ENCODE measurements at places on chromosomes 2 and 18.

- DNase-seq = no peak
Observed at GRCh38 chr2:140550821-140551220, 1580.0 kb downstream of the LRP1B start.

DNA sequence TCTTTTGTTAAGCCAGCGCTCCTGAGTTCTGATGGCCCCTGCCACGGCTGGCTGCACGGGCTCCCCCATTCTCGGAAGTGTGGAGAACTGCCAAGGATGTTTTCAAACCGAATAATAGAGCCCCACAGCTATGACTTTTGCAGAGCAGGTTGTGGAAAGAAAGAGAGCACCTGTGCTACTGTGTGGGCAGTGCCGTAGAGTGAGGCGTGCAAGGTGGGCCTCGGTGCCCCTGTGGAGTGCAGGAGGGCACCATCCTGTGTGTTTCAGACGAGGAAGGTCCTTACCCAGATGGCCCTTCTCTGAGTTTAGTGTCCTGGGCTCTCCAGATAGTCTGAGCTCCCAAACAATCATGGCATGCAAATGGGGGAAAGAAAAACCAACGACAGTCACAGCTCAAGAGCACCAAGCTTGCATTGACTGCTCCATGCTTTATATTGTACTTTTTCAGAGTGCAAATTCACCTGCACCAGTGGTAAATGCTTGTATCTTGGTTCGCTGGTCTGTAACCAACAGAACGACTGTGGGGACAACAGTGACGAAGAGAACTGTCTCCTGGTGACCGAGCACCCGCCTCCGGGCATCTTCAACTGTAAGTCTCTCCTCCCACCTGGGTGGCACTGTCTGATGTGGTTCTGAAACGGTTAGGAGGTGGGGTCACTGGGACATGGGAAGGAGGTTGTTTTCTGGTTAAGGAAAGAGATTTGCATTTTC lies 219.4 kb downstream of the LDLRAD4 start:
- no peak for DNase-seq

- no peak for DNase-seq
Observed at GRCh38 chr2:73263540-73264331, 20.5 kb downstream of the FBXO41 start.

DNA sequence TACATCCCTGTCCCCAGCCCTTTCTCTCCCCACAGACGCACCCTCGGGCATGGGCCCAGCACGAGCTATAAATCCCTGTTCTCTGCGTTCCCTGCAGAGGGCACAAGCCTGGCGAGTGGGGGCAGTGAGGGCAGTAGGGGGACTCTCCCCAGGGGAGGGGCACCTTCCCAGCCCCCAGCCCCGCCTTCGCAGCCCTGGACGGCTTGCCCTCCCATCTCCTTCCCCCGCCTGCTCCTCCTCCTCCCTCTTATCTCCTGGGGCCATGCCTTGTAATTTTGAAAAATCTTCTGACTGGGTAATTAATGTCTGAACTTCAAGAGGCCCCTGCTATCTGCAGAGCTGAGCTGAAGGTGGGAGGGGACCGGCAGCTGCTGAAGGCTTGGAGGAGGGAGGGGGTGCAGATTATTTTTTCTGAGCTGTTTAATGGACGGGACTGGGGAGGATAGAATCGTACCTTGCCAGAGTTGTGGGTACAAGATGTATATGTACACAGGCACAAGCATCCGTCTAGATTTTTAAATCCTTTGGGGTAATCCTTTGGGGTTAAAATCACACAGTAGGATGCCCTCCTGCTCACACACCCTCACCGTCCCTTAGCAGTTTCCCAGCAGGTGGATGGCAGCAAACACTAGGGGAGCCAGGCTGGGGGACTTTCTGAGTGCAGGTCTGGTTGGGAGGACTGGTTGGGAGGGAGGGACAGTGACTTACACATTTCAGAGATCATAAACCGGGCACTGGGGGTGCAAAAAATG lies 121.9 kb downstream of the SMAD7 start:
- DNase-seq = no peak

DNA sequence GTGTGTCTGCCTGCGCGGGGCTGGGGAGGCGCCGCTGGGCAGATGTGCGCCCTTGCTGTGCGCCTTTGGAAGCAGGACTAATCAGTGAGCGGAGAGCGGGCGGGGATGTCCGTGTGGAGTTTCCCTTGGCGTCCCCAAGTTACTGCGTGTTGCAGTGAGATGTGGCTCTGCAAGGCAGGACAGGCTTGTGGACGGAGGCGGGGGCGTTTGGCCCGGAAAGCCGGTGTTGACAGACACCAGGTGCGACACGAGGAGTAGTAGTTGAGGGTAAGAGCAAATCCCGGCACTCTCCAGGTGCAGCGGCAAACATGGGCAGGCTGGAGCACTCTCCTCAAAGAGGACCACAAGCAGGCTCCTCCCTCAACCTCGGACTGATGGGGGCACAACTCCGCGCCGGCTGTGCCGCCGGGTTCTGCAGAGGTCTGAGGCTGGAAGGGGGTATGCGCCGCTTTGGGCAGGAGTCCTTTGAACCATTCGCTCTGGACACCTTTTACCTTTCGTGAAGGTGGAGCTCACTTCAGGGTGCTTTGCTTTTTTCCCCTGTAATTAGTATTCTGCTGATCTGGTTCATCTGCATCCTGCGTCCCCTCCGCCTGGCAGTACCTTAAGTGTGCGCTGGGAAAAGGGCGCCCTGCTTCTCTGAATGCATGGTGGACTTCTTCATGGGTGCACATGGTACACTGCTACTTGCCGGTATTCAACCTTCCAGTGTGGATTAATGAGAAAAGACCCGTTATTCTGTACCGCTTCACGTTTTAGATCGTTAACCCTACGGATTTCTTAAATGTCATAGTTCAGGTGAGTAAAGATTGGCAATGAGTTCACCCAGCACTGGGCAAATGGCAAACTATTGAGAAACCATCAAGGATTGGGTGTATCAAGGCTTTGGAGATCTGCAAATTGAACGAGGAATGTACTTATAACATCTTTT lies 608 bp downstream of the CDH7 start:
- no peak for DNase-seq

DNA sequence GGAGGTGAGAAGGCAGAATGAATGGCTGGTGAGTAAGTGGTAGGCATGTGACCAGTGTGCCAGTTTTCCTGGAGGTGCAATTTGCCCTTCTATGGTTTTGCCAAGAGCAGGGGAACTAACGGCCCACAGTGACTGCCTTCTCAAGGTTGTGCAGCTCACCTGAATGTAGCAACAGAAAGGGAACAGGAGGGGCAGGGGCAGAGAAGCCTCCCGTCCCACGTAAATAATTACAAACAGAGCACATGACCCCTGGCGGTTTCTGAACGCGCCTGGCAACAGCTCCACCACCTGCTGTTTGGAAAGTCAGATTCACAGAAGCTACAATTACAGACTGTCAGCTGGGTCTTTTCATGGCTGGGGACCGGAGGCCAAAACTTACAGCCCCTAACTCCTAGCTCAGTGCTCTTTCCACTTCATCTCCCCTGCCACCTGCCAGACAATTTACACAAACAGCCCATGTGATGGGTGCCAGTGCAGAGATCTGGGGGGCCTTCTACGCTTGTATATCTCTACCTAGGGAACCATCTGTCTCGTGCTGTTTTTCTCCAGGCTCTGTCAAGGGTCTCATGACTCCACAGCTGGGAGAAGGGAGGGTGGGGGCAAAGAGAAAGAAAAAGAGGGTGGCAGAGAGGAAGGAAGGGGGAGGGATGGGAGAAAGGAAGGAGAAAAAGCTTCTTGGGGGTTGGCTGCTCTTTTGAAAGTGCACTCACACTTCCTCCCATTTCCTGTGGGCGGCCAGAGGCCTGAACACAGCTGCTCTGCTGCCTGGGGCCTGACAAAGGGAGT lies 69.6 kb downstream of the POLR1A start:
- peak; percentile 58 for DNase-seq

DNA sequence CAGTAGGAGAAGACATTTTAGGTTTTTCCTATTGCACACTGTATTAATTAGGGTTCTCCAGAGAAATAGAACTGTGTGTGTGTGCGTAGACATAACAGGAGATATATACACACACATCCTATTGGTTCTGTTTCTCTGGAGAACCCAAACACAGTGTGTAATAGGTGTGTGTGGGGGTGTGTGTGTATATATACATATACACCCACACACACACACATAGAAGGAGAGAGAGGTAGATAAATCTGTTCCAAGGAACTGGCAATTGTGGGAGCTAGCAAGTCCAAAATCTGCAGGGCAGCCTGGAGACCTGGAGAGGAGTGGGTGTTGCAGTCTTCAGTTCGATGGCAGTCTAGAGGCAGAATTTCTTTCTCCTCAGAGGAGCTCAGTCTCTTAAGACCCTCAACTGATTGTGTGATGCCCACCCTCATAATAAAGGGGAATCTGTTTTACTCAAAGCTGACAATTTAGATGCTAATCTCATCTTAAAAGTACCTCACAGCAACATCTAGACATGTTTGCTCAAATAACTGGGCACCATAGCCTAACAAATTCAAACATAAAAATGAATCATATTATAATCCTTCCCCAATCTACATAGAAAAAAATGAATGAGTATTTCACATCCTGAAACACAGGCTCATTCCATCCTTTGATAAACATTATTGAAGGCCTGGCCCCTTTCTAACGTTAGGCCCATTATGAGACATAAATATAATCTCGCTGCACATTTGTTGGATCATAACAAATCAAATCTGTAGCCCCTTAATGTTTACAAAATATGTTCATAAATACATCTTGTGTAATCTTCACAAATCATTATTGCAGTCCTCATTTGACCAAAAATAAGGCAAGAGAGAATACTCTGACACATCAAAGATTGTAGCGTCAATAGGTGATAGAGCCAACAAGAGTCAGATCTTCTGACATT lies 35.1 kb upstream of the RTN4 start:
- DNase-seq = no peak

GRCh38 chr2:85436836-85437487 lies 18.4 kb downstream of the SH2D6 start:
- no peak for DNase-seq

DNA sequence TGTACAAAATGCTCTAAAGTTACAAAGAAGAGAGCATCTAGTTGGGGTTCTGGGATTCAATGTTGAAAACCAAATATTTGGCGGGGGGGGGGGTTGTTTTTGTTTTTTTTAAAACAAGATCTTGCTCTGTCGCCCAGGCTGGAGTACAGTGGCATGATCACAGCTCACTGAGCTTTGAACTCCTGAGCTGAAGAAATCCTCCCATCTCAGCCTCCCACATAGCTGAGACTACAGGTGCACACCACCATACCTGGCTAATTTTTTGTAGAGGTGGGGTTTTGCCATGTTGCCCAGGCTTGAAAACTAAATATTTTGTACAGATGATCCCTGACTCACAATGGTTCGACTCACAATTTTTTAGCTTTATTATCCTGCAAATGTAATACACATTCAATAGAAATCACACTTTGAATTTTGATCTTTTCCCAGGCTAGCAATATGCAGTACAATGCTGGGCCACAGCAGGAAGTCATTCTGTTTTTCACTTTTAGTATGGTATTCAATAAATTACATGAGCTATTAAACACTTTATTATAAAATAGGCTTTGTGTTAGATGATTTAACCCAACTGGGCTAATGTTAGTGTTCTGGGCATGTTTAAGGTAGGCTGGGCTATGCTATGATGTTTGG lies 7.6 kb downstream of the BARD1 start:
- DNase-seq = no peak

DNA sequence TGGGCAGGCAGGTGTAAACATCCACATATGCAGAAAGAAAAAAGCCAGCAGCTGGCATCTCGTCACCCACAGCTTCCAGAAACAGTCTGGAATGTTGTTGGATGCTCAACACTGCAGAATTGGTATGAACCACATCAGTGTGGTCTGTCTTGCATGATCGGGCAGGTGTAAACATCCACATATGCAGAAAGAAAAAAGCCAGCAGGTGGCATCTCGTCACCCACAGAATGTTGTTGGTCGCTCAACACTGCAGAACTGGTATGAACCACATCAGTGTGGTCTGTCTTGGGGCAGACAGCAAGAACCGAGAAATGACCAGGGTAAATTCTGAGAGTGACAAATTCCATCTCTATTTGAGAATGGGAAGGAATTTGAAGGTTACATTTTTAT lies 39.6 kb downstream of the DOCK10 start:
- DNase-seq = peak; percentile 29

GRCh38 chr2:197205585-197206215 lies 104.9 kb downstream of the ANKRD44 start:
- DNase-seq = no peak

DNA sequence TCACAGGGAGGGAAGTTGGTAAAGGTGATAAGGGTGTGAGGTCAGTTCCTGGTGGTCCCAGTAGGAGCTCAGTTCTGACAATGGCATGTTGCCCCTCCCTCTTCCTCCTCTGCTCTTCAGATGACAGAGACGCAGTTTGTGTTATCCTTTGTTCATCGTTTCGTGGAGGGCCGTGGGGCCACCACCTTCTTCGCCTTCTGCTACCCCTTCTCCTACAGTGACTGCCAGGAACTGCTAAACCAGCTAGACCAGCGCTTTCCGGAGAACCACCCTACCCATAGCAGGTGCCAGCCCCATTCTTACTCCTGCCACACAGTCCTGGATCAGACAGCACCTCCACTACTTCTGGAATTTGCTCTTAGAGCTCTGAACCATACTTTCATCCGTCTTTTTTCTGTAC lies 2.3 kb downstream of the AGBL5 start:
- DNase-seq = no peak

DNA sequence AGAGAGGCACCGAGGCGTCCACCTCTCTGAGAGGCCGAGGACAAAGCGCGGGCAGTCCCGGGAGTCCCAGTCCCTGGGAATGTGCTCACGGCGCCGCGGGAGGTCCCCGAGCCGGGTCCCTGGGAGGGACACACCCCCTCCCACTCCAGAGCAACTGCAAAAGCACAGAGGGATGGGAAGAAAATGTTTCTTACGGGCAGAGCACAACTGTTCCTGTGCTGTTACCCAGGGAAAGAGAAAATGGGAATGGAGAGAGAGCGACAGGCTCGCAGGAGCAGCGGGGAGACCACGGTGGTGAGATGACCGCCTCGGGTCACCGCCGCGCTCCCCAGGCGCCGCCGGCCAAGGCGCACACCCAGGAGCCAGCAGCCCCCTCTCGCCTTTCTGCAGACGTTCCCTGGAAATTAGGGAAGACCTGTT lies 1.2 kb upstream of the BCL11A start:
- no peak for DNase-seq

DNA sequence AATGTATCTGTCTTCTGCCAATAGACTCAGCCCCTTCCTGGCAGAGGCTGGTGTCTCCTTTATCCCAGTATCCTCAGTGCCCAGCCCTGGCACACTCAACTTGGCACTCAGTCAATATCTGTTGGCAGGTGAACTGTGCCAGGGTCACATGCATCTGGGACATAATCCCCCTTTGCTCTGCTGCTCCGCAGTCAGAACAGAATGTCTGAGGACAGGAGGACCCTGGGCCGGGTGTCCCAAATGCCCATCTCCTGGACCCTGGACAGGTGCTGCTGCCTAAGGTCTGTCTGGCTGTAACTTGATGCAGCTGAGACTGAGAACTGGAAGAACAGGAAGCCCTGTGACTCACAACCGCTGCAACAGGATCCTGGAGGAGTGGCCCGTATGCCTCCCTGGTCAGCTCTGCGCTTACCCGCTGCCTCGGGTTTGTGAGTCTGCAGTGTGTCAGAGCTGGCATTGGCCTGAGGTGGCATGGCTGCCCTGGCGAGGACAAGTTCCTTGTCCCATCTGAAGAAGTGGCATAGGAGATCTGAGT lies 11.4 kb downstream of the HK2 start:
- DNase-seq = peak; percentile 99

GRCh38 chr2:16948053-16948452 lies 282.4 kb upstream of the CYRIA start:
- no peak for DNase-seq
